Body of pancreas (tissue), 4 donors: ENCODE measurements at places on chromosomes 6 and 20.
A peak's percentile ranks its signal among the peaks of the same experiment; 100 is the strongest.

GRCh38 chr6:104003803-104004516 is 855.8 kb downstream of the HACE1 start:
- H3K4me3 ChIP-seq = no peak overlapping the region
- no peaks in the 10 kb centered on the region for H3K4me1 ChIP-seq
- no peak overlapping the region for H3K27ac ChIP-seq
- H3K27me3 ChIP-seq = no peaks in the 10 kb centered on the region

GRCh38 chr20:44979090-44979621 is 12.8 kb downstream of the STK4 start:
- H3K27ac ChIP-seq = peak overlapping the region; percentile 30
- no peak overlapping the region for H3K4me3 ChIP-seq
- peak; percentile 25 for DNase-seq
- peaks cover 11% of the 10 kb centered on the region for H3K36me3 ChIP-seq

DNA sequence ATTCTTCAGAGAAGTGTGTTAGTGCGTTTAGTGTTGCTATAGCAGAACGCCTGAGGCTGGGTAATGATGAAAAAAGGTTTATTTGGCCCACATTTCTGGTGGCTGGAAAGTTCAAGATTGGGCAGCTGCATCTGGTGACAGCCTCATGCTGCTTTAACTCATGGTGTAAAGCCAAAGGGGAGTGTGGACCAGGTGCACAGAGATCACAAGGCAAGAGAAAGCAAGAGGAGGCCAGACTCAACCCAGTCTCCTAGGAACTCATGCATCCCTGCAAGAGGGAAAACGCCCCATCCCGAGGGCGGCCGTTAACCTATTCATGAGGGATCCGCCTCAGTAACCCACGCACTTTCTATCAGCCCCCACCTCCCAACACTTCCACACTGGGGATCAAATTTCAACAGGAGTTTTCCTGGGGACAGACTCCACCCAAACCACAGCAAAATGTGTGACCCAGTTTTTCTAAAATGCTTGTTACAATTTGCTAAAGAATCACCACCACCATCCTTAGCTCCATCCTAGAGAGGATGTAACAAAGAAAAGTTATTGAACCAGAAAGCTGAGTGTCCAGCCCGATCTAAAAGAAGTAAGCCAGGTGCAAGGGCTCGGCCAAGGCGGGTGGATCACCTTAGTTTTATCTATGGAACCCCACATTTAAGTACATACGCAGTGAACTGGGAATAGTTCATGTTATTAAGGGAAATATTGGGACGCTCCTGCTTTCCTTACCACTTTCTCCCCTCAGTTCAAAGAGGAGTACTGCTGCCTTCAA is 164.8 kb downstream of the QKI start:
- H3K4me1 ChIP-seq = peaks cover 7% of the 10 kb centered on the region
- no peak overlapping the region for H3K4me3 ChIP-seq
- H3K27me3 ChIP-seq = no peaks in the 10 kb centered on the region
- H3K36me3 ChIP-seq = no peaks in the 10 kb centered on the region
- H3K27ac ChIP-seq = no peak overlapping the region

DNA sequence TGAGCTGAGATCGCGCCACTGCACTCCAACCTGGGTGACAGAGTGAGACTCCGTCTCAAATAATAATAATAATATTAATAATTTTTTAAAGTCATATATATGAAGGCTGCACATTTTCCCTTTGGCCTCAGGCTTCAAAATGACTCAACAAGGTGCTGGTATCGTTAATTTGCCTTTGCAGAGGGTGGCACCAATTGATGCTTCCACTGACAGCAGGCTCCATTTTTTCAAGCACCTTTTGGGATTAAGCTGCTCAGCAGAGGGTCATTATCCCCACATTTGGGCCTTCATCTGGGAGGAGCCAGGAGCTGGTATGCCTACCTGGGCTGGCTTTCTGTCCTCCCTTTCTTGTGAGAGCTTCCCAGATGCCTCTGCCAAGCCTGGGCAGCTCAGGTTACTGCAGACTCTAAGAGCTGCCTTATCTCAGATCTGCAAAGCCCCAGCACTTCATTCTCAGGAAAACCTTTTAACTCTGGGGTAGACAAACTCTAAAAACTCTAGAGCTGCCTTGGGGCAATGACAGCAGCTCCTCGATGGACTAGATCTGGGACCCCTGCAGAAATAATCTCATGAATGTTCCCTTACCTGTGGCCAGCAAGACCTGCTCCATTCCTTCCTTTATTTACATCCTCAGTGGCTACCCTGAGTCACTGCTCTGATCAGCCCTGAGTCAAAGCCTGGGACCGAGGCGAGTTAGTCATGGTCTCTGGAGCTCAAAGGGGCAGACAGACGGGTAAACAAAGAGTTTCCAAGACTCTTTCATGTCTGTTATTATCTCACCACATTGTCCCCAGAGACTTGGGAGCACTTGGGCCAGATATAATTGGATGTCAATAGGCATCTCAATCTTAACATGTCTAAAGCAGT is 80.0 kb upstream of the EYA2 start:
- no peak overlapping the region for H3K27ac ChIP-seq
- H3K4me1 ChIP-seq = no peaks in the 10 kb centered on the region
- H3K36me3 ChIP-seq = no peaks in the 10 kb centered on the region
- H3K4me3 ChIP-seq = no peak overlapping the region
- no peak for DNase-seq
- peaks cover 4% of the 10 kb centered on the region for H3K27me3 ChIP-seq

GRCh38 chr20:46022411-46023147 is 6.4 kb upstream of the SLC12A5 start:
- no peak overlapping the region for H3K4me3 ChIP-seq
- peaks cover 19% of the 10 kb centered on the region for H3K4me1 ChIP-seq
- no peaks in the 10 kb centered on the region for H3K27me3 ChIP-seq
- H3K36me3 ChIP-seq = no peaks in the 10 kb centered on the region
- DNase-seq = peak; percentile 55
- H3K27ac ChIP-seq = no peak overlapping the region

DNA sequence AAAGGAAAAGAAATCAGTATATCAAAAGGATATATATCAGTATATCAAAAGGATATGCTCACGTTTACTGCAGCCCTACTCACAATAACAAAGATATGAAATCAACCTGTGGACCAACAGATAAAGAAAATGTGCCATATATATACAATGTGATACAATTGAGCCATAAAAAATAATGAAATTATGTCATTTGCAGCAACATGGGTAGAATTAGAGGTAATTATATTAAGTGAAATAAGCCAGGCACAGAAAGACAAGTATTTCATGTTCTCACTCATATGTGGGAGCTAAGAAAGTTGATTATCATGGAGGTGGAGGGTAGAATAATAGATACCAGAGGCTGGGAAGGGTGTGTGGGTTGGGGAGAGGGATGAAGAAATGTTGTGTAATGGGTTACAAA is 102.9 kb upstream of the MARCKS start:
- DNase-seq = no peak
- H3K27ac ChIP-seq = no peak overlapping the region
- no peak overlapping the region for H3K4me3 ChIP-seq
- no peaks in the 10 kb centered on the region for H3K4me1 ChIP-seq

- no peak overlapping the region for H3K27ac ChIP-seq
- H3K4me3 ChIP-seq = no peak overlapping the region
- H3K27me3 ChIP-seq = no peaks in the 10 kb centered on the region
- H3K36me3 ChIP-seq = no peaks in the 10 kb centered on the region
These were observed 49.3 kb upstream of the SRPK1 start for GRCh38 chr6:35970181-35970580.

DNA sequence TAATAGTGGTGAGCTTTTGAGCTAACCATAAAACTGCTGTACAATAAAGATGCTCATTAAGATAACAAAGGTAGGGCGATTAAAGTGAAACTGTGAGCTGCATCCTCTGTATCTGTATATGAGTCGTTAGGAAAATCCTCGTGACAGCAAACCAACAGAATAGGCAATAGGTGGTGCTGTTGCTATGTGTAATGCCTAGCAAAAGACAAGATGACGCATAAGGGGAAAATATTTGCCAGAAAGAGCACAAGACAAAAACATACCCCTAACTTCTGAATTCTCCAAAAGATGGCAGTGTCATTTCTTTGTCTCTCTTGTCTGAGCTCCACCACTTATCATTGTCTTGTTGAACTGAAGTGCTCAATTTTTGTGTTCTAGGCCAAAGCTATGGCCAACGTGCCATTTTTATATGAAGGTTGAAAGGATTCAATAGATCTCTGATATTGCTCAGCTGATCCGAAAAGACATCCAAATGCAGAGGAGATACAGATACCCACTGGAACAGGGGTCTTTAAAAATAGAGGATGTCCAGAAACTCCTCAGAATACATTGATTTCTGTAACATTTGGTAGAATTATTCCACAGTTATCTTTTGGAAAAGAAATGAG is 56.3 kb upstream of the ANKEF1 start:
- H3K36me3 ChIP-seq = no peaks in the 10 kb centered on the region
- H3K27me3 ChIP-seq = no peaks in the 10 kb centered on the region
- DNase-seq = peak; percentile 58
- H3K4me3 ChIP-seq = no peak overlapping the region
- H3K4me1 ChIP-seq = peaks cover 5% of the 10 kb centered on the region
- H3K27ac ChIP-seq = no peak overlapping the region

DNA sequence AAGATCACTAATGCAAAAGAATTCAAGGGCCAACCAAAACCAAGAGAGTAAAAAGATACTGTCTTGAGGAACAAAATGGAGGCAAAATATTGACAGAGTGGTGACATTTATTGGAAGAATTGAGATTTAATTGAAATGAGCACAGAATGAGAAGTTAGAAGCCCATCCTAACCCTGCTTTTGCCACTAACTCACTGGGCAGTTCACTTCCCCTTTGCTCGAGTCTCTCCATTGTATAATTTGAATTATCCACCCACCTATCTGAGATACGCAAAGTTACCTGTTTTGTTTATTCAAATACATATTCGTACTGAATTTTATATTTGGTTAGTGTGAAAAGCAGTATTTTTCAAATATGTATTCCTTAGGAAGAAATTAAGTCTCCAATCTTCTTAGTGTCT is 204.5 kb upstream of the PRDM1 start:
- DNase-seq = no peak
- H3K27me3 ChIP-seq = no peaks in the 10 kb centered on the region
- H3K36me3 ChIP-seq = no peaks in the 10 kb centered on the region

DNA sequence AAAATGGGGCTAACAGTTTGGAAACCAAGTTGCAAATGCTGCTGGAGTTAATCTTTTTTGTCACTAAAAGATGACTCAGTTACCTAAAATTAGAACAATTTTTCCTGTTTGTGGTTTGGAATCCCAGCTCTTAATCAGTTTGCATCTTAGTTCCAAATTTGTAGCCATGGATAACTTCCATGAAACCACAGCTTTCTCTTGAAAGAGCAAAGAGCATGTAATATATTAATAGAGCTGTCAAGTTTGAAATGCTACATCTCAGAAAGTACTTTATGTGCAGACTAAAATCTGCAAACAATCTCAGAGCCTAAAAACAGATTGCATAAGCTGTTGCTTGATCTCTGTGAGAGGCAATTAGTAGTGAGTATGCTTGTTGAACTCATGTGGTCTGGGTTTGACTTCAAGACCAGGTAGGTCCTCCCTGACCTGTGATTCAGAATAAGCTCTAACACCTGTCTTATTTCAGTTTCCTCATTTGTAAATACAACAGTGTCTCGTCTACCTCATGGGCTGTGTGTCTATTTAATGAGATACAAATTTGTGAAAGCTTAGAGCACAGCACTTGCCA is 23.5 kb downstream of the DHX35 start:
- no peaks in the 10 kb centered on the region for H3K27me3 ChIP-seq
- no peak for DNase-seq
- no peak overlapping the region for H3K4me3 ChIP-seq
- no peaks in the 10 kb centered on the region for H3K36me3 ChIP-seq
- H3K4me1 ChIP-seq = peaks cover 8% of the 10 kb centered on the region

DNA sequence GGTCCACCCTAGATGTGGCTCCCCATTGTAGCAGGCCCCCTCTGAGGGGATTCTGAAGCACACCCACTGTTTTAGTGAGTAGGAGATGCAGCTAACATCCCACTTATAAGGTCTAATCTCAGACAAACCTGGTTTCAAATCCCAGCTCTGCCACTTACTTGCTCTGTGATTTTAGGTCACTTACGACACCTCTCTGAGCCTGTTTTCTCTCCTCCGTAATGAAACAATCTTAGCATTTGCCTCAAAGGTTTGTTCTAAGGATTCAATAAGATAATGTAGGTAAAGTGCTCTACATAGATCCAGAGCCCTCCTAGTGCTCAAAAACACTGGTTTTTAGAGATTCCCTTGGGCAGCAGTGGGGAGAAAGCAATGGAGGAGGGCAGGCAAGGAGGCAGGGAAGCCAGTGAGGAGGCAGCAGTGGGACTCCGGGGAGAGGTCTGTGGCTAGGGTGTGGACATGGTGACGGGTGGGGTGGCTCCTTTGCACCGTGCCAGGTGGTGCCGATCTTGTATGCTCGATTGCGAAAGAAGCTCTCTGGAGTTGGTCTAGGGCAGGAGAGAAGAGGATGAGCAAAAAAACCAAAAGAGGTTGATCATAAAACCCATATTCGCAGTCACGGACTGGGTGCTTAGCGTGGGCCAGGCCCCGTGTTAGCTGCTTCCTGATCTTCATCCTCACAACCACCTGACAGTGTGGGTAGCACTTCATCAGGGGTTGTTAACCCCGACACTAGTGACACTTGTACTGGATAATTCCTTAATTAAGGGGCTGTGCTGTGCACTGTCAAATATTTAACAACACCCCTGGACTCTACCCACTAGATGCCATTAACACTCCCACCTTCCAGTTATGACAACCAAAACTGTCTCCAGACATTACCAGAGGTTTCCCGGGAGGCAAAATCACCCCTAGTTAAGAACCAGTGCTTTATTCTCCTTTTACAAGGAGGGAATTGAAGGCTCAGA is 16.8 kb upstream of the PTGIS start:
- H3K4me1 ChIP-seq = peaks cover 29% of the 10 kb centered on the region
- no peak overlapping the region for H3K4me3 ChIP-seq
- H3K36me3 ChIP-seq = no peaks in the 10 kb centered on the region
- DNase-seq = no peak
- peak overlapping the region; percentile 21 for H3K27ac ChIP-seq

DNA sequence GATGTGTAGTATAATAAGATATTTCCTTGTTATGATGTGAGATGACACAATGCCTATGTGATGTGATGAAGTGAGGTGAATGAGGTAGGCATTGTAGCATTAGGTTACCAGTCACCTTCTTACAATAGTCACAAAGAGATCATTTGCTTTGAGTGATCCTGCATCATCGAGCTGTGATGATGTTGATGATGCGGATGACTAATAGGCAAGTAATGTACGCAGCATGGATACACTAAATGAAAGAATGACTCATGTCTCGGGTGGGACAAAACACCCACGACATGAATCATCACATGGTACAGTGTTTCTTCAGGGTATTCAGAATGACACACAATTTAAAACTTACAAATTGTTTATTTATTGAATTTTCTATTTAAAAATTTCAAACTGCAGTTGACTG is 806.3 kb upstream of the GJE1 start:
- no peaks in the 10 kb centered on the region for H3K36me3 ChIP-seq
- H3K4me3 ChIP-seq = no peak overlapping the region
- H3K27me3 ChIP-seq = no peaks in the 10 kb centered on the region
- no peaks in the 10 kb centered on the region for H3K4me1 ChIP-seq
- no peak for DNase-seq

DNA sequence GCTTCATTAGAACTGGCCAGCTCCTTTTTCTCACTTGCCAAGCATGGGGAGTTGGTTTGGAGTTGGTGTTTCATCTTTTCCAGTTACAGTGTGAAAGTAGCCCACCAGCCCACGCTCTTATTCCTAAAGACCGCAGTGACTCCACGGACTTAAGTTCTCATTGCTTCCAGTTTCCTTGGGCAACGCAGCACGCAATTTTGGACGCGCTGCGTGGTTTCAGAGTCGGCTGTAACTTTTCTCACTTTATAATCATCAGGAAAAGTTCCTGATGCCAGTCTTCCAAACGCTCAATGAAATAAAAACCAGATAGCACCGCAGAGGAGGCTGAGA is 381 bp upstream of the PEX7 start:
- no peak for DNase-seq
- H3K4me3 ChIP-seq = peak overlapping the region; percentile 32
- H3K27me3 ChIP-seq = no peaks in the 10 kb centered on the region
- peaks cover 36% of the 10 kb centered on the region for H3K4me1 ChIP-seq
- no peaks in the 10 kb centered on the region for H3K36me3 ChIP-seq
- H3K27ac ChIP-seq = peak overlapping the region; percentile 95
